GM04504 (cell line): ENCODE measurements at places on chromosomes 3 and 15.

DNA sequence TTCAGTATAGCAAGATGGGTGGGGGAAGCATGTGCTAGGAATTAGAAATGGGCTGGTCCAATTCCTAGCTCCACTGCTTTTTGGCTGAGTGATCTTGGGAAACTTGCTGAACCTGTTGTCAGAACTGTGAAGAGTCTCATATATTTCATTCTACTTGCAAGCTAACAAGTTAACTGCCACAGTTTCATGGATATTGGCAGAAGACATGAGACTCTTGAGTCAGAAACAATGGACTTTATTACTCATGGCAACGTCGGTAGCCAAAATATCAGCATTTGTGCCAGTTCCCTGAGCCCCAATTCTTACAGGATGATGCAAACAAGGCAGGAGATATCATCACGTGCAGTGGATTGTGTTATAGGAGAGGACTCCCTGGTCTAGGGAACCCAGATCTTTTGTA is 26.6 kb upstream of the PLAAT1 start:
- no peak for DNase-seq

DNA sequence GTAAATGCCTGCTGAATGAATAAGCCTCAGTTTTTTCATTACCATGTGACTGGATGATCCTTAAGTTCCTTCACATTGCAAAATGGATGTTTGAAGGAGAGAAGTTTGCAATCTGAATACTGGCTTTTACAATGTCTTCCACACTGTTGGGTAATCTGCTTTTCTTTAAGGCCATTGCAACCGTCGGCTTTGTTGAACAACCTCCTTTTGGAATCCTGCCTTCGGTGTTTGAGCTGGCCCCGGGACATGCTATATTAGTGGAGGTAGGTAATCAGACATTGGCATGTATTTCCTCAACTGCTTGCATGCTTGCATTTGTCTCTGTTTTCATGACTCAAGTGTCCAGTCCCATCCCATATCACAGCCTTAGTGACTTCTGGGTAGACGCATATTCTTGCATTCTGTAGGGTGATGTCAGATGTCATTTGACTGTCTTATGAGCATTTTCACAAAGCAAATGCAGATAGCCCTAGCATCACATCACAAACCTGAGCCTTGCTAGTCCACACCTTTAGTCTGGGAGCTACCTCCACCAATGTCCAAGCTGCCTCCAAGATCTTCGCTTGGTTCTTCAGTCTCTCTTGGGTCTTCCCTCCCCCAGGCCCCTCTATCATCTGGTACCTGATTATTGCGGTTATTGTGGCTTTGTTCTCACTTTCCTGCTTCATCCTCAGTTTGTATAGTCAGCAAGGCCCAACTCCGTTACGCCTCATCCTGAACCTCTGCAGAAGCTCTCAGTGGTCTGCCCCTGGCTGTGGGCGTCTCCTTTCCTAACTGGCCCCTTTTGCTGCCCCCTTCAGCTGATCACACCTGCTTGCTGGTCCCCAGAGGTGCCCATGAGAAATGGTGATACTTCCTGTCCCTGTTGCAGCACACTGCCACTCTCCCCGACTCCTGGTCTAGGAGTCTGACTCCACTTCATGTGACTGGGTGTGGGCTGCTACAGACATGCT is 48.5 kb downstream of the ACAA1 start:
- DNase-seq = no peak

- DNase-seq = no peak
These were observed 559.4 kb downstream of the NR2F2 start for GRCh38 chr15:96889734-96890480.

DNA sequence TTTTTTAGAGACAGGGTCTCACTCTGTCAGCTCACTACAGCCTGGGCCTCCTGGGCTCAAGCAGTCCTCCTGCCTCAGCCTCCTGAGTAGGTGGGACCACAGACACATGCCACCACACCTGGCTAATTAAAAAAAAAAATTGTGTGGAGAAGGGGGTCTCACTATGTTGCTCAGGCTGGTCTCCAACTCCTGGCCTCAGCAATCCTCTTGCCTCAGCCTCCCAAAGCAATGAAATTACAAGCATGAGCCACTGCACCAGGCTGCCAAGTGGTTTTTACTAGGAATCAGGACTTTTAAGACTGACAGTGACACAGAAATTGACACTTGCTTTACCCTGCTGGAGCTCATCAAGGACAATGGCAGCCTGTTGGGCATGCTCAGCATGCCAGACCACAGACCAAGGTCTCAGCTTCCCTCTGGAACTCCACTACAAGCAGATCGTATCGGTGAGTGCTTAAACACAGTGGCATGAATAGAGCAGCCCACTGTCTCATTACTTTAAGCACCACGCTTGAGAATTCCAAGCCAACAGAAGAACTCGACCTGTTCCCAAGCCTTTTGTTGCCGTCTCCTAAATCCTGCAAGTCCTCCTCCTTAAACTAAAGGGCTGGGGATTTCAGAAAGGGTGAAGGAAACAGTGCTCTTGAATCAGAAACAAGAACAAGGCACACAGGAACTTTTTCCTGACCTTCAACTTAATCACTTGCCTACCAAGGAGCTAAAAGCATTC is 41.4 kb downstream of the EOMES start:
- no peak for DNase-seq

DNA sequence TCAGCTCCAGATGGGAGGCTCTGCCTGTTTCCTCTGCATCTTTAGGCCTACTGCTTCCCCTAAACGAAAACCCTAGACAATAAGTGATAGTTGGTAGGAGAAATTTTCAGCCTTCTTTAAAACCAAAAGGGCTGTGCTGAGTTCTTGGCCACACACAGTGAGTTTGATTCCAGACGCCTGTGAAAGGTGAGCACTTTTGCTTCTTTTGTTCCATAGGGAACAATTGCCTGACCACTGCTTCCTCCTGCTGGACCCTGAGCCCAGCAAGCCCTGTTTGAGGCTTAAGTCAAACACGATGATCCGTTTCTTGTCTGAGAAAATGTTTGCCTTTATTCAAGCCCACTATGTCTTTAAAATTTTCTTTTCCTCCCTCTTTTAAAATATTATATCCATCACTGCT is 493.9 kb downstream of the ZIC1 start:
- DNase-seq = no peak

DNA sequence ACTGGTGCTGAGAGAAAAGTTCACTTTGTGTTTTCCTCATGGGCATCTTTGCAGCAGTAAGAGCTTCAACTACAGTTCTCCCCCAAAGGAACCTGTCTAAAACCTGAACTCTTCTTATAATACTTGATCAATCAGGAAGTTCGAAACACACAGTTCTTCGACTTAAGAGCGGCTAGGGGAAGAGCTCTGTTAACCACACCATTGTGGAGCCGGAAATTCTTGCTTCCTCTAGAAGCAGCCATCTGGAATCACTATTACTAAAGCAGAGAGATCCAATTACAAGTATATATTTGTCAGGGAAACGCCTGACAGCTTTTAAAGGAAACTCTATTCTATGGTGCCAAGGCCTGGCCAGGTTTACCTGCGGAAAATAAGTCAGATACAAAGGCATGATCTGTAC is 337.3 kb upstream of the CBLB start:
- peak; percentile 26 for DNase-seq

DNA sequence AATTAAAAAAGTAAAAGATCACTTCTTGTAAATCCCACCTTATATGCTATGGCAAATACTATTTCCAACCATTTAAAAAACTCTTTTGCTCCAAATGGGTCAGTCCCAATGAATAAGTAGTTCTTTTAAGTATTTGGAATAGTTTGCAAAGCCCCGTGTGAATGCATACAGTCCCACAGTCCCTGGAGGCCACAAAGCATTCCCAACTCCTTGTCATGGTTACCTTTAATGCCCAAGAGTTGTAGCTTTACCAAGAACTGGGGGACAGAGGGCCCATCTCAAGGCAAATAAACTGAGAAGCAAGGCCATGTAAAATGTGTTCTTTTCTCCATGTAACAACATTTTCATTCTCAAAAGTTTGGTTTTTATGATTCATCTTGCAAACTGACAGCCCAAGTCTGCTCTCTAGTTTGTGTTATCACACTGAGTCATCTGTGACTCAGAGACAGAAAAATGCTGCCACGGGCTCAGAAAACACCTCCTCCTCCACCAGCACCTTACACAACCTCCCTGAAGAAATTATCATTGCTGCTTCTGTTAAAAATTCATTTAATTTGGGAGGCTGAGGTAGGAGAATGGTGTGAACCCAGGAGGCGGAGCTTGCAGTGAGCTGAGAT is 336.2 kb downstream of the ERC2 start:
- DNase-seq = peak; percentile 80

DNA sequence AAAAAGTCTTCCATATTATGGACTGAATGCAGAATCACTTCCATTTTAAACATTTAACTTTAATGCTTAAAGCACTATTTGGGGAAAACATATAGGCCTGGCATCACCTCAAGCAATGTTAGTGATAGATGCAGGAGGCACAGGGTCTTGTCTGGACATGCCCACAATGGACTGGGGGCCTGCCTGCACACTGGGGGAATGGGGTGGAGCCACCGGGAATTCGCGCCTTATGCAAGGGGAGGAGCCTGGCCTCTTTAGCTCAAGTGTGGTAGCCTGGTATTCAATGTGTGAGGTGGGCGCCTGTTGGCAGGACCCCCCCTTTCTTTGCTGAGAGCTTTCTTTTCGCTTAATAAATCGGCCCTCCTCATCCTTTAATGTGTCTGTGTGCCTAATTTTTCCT is 29.9 kb downstream of the ACKR4 start:
- no peak for DNase-seq

- DNase-seq = no peak
These were observed 6.9 kb upstream of the NME9 start for GRCh38 chr3:138336454-138336999.

GRCh38 chr3:187101184-187102072 is 37.9 kb downstream of the RPL39L start:
- peak; percentile 12 for DNase-seq

DNA sequence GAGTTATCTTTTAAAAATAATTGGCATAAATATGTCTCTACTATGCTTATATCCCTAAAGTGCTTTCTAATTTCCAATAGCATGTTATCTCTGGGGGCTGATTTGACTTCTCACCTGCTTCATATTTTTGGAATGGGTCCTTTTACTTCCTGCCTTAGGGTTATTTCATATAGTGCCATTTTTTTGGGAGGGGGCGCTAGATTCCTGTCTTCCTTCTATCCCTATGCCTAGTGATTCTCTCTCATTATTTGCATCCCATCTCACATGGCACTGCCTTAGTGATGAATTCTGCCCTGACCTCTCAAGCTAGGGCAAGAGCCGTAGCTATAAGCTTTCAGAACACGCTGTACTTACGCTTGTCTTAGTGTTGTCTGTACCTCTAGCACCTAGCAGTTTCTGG is 150.3 kb upstream of the SLITRK3 start:
- DNase-seq = no peak

DNA sequence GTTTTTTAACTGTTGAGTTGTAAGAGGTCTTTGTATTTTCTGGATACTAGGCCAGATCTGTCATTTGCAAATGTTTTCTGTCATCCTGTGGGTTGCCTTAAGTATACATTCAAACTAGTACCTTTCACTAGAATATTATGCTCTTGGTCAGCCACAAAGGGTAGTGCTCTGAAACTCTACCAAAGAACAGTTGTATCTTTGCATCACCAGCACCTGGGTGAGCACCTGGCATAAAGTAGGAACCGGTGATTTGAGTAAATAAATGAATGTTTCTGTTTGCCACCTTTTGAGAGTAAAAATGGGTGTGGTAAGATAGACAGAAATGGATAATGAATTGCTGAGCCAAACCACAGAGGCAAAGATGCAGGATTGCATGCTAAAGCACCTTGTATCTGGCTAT is 98.7 kb downstream of the SLCO3A1 start:
- no peak for DNase-seq

DNA sequence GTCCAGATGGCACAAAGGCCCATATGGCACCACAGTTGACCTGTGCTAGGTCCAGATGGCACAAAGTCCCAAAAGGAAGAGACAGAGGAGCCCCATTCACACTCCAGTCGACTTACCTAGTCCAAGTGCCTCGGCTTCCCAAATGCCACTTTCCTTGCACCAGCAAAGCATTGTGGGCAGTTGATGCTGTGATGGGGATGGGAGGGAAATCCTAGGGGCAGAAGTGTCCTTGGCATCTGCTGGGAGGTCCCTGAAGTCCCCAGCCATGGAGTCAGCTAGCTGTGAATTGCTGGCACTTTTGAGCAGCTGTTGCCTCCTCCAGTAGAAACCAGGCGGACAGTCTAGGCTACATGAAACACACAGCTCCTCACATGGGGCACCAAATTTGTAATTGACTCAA is 60.3 kb upstream of the SIAH2 start:
- no peak for DNase-seq

DNA sequence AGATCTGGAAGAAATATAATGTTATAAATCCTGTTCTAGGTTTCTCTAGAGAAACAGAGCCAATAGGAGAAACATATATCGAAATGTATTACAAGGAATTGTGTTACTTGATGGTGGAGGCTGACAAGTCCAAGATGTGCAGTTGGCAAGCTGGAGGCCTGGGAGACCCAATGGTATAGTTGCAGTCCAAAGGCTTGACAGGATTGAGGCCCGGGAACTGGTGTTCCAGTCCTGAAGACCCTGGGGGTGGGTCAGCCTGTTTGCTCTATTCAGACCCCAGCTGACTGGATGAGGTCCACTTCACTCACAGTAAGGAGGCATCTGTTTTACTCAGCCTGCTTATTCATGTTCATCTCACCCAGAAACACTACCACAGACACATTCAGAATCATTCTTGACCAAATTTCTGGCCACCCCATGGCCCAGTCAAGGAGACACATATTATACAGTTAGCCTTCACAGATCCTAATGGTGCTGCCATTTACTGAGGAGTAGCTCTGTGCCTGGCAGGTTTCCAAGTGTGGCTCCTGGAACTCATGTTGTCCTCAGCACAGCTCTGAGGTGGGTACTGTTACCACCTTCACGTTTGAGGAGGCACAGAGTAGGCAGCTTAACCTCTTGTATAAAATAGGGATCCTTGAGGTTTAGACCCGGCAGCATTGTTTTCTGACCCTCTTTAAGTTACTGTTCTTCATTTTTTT is 3.7 kb downstream of the TRAK1 start:
- no peak for DNase-seq

DNA sequence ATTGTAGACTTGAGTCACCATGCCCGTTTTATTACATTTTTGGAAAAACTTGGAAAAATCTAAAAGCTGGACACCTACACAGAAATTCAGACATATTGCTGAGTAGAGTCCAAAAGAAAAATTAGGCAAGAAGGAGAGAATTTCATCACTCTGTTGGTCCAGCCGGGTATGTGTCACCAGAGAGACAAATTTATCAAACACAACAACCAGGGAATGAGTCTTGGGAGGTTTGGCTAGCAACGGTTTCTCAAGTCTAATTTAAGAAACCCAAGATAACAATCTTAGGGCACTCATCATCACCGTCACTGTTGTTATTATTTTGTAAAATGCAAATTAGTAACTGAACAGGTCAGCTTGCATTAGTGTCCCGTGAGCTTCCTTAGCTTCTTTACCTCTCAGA is 197.5 kb upstream of the C2CD4B start:
- DNase-seq = peak; percentile 81

- DNase-seq = peak; percentile 21
These were observed 16.9 kb upstream of the FAM3D start for GRCh38 chr3:58683466-58683865.

GRCh38 chr3:52126036-52126435 is 28.2 kb downstream of the POC1A start:
- no peak for DNase-seq
